ENCODE measurements at places on chromosomes 3 and 15. TPM values are rescaled to one million over a fixed set of nuclear protein-coding genes. Genes with fewer than 3 reads are reported as not detected.

DNA sequence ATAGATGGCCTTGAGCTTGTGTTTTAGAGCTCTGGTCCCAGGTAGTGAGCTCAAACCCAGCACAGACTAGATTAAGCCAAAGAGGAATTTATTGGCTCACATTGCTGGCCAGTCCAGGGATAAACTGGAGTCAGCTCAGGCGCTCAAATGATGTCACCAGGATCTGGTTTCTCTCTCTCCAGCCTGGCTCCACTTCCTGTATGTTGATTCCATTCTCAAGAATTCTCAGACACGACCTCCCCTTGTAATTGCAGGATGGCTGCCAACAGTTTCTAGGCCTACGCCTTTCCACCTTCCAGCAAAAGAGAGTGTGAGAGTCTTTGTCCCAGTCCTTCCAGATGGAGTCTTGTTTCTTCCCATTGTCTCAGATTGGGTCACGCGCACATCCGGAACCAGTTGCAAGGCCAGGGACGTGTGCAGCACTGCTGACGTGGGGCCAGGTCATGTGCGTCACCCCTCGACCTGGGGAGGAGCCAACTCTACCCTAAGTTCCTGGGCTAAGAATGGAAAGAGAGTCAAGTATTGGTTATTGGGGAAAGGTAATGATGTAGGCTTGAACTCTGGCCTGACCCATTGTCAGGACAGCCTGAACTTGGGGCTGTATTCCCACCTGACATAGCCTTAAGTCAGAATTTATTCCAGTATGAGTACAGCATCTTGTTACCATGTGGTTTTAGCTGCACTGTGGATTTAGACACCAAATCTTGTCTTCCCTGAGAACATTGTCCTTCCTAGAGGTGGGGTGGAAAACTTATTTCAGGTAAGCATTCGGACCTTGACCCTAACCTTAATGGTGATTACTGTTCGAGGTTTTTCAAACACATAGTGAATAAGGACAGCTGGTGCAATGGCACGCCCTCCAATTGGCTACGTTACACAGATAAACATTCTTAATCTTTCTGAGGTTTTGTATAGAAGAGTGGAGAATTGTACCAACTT is 31.6 kb downstream of the CACNA1D start:
- DNase-seq, result peak; percentile 47

DNA sequence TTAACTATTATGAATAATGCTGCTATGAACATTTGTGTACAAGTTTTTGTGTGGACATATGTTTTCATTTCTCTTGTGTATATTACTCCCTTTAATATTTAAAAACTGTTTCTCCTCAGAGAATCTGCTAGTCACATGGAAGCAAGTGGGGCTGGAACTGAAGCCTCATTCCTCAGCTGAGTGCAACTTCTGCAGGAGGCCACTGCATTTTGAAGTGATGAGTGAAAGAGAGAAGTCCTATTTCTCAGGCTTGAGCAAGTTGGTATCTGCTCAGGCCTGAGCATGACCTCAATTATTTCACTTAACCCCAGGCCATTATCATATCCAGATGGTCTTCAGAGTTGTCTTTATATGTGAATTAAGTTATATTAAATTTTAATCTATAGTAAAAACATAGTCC is 11.5 kb downstream of the TLR9 start:
- DNase-seq, result no peak

DNA sequence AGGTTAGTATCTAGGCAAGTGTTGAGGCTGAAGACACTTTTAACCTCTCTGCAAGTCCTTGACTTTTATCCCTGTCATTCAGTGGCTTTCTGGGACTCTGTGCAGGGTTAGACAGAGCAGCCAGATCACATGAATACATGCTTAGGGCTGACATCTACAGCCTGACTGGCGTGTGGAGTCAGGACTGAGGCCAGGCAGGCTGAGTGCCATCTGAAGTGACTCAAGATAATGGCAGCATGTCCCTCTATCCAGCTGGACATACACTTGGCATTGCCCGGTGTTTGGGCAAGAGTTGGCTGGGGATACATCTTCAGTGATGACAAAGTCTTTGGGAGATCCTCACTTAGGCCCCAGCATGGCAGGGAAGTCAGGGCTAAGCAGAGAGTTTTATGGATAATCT is 22.4 kb downstream of the DUOX2 start:
- DNase-seq, result no peak

DNA sequence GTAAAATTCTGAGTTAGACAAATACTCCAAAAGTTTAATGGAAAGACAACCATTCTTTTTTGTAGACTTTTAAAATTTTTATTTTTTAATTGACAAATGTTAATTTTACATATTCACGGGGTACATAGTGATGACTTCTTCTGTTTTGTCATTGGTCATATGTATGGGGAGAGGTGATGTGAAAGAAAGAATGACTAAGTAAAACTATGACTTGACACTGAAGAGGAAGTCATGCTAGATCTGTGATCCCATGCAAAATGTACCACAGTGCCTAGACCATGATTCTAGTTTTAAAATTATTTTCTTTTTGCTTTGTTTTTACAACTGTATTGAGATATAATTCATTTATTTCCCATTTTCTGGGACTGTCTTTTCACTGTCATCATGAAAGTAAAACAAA is 281.6 kb downstream of the MBNL1 start:
- DNase-seq, result no peak

DNA sequence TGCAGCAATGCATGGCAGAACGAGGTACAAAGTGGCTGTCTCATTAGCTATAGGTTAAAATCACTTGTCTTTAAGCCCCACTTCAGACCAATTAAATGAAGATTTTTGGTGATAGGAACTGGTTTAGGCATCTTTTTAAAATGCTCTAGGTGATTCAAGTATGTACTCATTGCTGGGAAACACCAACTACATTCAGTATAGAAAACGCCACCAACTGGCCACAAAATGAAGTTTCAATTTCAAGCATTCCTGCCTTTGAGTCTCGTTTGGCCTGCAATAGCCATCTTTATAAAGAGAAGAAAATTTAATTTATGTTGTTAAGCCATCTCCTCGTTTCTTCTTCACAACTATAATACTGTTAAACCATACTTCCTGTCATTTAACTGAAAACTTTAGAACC is 587.9 kb downstream of the GBE1 start:
- no peak for DNase-seq

DNA sequence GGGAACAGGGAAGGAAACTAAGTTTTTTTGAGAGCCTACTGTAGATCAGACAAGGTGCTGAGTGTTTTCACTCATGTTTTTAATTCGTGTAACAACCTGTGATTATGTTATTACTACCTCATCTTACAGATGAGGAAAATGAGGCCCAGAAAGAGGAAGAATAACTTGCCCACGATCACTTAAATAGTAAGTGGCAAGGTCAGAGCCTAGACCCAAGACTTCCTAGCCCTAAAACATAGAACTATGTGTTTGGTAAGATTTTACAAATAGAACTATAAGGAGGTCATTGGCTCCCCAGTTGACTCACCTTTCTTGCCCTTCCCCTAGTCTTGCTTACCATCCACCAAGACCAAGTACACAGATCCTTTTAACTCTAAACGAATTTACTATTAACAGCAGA is 13.7 kb downstream of the SENP8 start:
- DNase-seq, result no peak

DNA sequence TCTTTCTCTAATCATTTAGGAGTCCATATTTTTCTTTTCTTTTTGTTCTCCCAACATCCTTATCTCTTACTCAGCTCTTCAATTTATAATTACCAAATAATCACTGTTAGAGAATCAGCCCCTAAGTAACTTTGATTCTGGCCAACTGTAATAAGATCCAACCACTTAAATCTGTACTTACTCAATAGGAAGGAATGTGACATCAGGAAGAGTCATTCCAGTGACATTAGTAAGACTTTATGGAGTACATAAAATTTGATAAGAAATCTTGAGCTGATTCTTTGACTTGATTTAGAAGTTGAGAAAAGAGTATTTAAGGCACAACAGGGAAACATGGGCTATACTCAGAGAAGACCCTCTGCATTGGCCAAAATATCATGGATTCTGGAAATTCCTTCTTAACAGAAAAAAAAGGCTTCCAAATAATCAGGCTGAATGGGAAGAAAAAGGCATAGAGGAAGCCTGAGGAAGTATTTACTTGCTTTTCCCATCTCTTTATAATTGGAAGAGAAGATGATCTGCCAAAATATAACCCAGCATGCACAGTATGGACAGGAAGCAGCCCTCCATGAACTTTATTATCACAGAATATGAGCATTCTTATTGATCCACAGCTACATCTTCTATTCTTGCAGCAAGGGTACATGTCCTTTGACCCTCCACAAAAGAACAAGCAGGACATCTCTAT is 289.7 kb upstream of the TPRG1 start:
- DNase-seq, result no peak

GRCh38 chr3:18489939-18490338 is 64.8 kb upstream of the SATB1 start:
- no peak for DNase-seq

- DNase-seq, result no peak
Measured at GRCh38 chr15:90479656-90480055, 50.1 kb upstream of the CRTC3 start.

DNA sequence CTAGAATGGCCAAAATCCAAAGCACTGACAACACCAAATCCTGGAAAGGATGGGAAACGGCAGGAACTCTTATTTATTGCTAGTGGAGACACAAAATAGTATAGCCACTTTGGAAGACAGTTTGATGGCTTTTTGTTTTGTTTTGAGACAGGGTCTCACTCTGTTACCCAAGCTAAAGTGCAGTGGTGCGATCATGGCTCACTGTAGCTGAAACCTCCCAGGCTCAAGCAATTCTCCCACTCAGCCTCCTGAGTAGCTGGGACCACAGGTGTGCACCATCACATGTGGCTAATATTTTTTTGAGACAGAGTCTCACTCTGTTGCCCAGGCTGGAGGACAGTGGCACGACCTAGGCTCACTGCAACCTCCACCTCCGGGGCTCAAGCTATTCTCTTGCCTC is 27.3 kb upstream of the GPR160 start:
- no peak for DNase-seq

DNA sequence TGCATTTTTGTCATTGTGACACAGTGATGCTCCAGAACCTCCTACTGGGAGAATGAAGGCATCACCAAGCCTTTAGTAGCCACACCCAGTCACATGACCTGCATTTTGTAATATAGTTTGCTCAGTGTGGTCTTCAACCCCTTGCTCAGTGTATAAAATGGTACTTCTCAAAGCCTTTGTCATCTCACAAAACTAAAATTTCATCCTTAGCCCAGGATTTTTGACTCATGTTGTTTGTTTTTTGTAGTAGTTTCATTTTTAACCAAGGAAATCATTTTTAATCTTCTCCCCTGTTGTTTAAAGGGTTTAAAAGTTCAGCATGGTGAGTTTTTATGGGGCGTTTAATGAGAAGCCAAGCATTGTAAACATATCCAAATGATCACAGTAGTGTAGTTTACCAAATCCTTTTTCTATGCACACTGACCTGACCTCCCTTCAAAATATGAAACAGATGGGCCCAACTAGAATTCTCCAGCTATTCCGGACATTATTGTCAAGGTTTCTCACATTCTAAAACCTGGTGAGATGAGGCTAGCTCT is 123.5 kb upstream of the IL12A start:
- no peak for DNase-seq

The RARB gene
- 25.4 TPM for total RNA-seq

The GOLGA6D gene
- total RNA-seq, result not detected

The LSAMP gene
- 2.5 TPM for total RNA-seq

The OCA2 gene
- 0.45 TPM for total RNA-seq

The TMC3 gene
- 0.14 TPM for total RNA-seq

The SERPINI2 gene
- total RNA-seq, result 1.9 TPM

Data from right cardiac atrium (tissue), 5 donors.